ENCODE measurements at places on chromosomes 6 and 20. TPM values are rescaled to one million over a fixed set of nuclear protein-coding genes. Genes with fewer than 3 reads are reported as not detected.

EPM2A gene
- 3.1 TPM for polyA plus RNA-seq

PGM3 gene
- 16.3 TPM for polyA plus RNA-seq

SLC17A2 gene
- polyA plus RNA-seq = not detected

UBE2V1 gene
- polyA plus RNA-seq = 111 TPM

PRL gene
- not detected for polyA plus RNA-seq

HLA-DRB1 gene
- polyA plus RNA-seq = not detected

MATN4 gene
- polyA plus RNA-seq = 0.11 TPM

TSBP1 gene
- not detected for polyA plus RNA-seq

KCNQ5 gene
- not detected for polyA plus RNA-seq

HLA-DQB1 gene
- not detected for polyA plus RNA-seq

PI3 gene
- polyA plus RNA-seq = not detected

GLYATL3 gene
- not detected for polyA plus RNA-seq

C20orf96 gene
- 17.7 TPM for polyA plus RNA-seq

NPEPL1 gene
- polyA plus RNA-seq = 22.6 TPM

WFDC12 gene
- polyA plus RNA-seq = not detected

SH3BGRL2 gene
- polyA plus RNA-seq = 2.0 TPM

NOP56 gene
- 145 TPM for polyA plus RNA-seq

DNA sequence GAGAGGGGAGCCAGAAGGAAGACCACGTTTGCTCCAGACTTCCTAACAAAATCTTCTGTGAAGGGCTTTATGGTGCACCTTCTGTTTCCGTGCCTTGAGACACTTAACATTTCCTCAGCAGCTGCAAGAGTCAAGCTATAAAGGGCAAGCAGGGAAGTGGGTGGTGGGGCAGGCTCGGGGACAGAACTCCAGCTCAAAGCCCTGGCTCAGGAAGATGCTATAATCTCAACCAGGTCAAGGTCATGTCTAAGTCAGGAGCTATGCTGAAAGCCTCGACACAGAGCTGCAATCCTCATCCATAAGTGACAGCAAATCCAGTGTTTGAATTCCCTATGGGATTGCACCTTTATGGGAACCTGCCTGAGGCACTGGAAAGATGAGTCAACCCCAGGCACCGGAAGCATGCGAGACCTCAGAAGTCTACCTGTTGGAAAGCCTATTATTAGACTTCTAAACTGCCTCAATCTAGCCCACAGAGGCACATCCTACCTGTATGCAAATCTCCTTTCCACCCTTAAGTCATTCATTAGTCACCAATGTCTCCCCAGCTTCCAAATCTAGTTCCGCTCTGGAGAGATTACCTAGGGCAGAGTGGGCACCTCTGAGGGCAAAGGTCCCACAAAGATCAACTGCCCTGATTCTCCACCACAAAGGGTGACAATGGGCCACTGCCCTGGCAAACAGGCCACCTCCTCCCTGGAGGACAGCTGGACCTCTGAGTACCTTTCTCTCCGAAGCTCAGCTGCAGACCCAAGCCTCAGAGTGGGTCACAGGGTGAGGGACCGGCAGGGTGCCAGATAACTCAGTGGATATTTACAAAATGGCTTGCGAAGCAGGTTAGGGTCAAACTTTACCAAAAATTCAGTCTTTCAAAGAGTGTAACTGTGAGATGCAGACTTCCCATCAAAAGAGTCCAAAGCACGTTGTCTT is 287.0 kb downstream of the CDC5L start:
- no peak for DNase-seq

GRCh38 chr6:128425856-128426255 is 94.5 kb downstream of the PTPRK start:
- DNase-seq = no peak

DNA sequence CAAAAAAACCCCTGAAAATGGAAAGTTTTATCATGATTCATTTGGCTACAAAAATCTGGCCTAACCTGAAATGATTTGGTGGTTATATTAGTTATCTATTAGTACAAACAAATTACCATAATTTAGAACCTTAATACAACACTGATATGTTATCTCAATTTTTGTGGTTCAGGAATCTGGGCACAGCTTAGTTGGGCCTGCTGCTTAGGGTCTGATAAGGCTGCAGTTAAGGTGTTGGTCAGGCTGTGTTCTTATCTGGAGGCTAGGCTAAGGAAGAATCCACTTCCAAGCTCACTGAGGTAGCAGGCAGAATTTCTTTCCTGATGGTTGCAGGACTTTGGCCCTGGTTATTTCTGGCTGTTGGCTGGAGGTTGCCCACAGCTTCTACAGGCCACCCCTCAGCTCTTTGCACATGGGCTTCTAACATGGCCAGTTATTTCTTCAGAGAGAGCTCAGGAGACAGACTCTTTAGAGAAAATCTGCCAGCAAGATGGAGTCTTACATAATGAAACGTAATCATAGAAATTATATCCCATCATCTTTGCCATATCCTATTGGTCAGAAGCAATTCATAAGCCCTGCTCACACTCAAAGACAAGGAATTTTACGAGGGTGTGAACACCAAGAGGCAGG is 11.4 kb downstream of the TRIM38 start:
- no peak for DNase-seq

DNA sequence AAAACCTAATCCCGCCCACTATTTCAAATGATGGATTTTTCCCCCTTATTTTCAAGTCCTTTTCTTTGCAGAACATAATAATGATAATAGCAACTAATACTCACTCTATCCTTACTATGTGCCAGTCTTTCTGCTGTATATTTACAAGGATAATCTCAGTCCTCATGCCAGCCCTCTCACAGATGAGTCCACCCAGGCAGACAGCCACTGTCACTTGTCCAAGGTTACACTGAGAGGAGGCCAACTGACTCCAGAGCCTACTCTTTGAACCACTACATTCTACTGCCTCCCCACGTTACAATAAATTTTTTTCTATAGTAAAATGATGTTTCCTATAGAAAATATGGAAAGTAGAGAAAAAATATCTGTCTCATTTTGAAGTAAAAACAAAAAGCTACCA is 30.9 kb downstream of the ELOVL5 start:
- no peak for DNase-seq

GRCh38 chr6:51495096-51495495 is 592.3 kb downstream of the PKHD1 start:
- DNase-seq = no peak

DNA sequence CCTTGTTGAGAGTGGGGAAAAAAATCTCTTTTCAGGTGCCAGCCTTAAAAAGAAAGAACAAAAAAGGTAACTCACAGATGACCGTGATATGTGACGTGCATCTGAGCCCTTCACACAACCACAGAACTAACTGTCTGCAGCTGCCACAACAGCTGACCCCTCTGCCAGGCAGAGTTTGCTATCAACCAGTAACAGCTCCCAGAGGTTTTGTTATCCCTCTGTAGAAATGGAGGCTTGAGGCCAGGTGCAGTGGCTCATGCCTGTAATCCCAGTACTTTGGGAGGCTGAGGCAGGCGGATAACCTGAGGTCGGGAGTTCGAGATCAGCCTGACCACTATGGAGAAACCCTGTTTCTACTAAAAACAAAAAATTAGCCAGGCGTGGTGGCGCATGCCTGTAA is 42.8 kb downstream of the SLC52A3 start:
- DNase-seq = no peak

GRCh38 chr20:49104365-49104648 is 58.2 kb downstream of the CSE1L start:
- DNase-seq = no peak

GRCh38 chr6:111124406-111124805 is 37.1 kb downstream of the SLC16A10 start:
- no peak for DNase-seq

DNA sequence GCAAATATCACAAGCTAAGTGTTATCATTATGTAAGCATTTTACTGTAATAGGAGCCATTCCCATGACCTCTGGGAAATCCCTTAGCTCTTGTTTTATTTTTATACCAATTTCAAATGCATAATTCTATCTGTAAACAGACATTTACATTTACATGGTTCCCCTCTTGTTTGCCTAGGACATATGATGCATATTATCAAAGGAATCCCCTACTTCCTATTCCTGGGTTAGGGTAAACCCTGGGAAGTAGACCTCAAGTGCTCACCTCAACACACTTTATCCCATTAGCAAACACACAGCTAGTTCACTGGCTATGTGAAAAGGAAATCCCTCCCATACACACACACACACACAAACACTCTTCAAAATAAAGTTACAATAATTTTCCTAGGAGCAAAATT is 27.1 kb downstream of the PDE10A start:
- DNase-seq = peak; percentile 63

DNA sequence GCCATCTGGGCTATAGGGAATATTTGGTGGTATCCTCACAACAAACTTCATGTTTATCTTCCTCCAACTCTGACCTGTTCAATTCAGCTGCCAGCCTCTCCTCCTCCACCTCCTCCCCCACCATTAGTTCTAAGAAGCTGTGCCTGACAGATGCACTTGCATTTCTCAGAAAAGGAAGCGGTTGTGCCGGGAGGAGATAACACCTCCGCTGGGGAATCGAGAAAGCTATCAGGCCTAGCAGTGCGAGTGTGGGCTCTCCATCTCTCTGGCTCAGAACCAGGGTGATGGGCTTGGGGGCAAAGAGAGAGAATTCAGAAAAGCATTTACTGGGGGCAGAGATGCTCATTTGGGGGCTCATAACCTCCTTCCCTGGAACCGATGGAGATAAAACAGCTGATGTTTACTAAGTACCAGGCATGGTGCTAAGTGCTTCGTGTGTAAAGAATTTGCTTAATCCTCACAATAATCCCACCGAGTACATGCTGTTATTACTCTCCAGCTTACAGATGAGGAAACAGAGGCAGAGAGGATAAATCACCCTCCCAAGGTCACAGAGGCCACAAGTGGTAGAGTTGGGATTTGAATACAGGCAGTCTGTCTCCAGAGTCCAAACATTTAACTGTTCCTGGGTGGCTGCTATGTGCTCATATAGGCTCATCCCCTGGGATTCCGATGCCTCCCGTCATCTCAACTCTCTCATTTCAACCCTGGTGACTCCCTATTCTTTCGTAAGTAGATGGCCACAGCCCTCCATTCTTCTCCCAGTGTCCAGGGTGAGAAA is 38.3 kb downstream of the COX4I2 start:
- DNase-seq = peak; percentile 57

DNA sequence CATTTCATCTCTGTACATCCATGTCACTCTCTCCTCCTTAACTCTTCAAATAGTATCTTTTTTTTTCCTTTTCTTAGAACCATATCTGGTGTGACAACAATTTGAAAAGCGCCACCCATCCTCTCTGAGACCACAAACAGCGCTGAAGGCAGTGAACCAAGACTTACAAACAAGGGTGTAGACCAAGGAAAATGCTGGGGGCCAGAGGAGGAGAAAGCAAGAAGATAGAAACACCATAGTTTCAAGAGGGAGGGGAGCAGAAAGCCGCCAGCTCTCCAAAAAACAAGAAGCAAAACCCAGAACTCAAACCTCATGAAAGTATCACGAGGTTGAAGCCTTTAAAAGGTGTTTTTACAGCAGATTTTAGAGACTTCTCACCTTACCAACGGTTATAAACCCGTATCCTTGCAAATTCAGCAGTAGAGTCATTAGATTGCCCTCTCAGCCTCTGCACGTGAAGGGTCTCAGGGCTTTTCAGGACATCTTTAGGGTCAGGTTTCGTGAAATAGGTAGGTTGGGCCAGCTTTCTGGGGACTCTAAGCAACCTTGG is 13.3 kb upstream of the RIPOR2 start:
- no peak for DNase-seq

- DNase-seq = no peak
These were observed at the start of gene EMILIN3 for GRCh38 chr20:41366546-41367392. TSS of gene EMILIN3 (minus strand) at chr20:41366818. CDS start at chr20:41366634, 184 bp downstream.

- DNase-seq = no peak
These were observed 3.5 kb downstream of the FKBP1C start for GRCh38 chr6:63214816-63215215.

GRCh38 chr20:52209154-52209571 is 17.6 kb upstream of the ZFP64 start:
- no peak for DNase-seq

GRCh38 chr6:75213732-75214131 is 7.9 kb upstream of the COL12A1 start:
- no peak for DNase-seq

GRCh38 chr6:81384921-81385320 is 367.6 kb downstream of the TENT5A start:
- no peak for DNase-seq

- no peak for DNase-seq
These were observed 1.7 kb downstream of the NECAB3 start for GRCh38 chr20:33672426-33673113.

- no peak for DNase-seq
These were observed 95.7 kb downstream of the EPHA7 start for GRCh38 chr6:93323630-93324029.

- DNase-seq = no peak
These were observed 26.9 kb downstream of the CLVS2 start for GRCh38 chr6:123022975-123023374.

GRCh38 chr6:20377623-20378265 is 23.9 kb upstream of the E2F3 start:
- DNase-seq = peak; percentile 88
